Stimulated activated naive CD8-positive, alpha-beta T cell treated with anti-CD3 and anti-CD28 coated beads, Interleukin-15, Interleukin-2, amounts not matched to agents 100 U/mL and 50 U/mL, for 24 hours (primary cell): ENCODE measurements at places on chromosomes 11 and 22.

GRCh38 chr11:61375761-61376108 lies 13.6 kb downstream of the TMEM138 start:
- DNase-seq, result no peak

GRCh38 chr11:130808541-130808940 lies 107.7 kb downstream of the SNX19 start:
- no peak for DNase-seq

DNA sequence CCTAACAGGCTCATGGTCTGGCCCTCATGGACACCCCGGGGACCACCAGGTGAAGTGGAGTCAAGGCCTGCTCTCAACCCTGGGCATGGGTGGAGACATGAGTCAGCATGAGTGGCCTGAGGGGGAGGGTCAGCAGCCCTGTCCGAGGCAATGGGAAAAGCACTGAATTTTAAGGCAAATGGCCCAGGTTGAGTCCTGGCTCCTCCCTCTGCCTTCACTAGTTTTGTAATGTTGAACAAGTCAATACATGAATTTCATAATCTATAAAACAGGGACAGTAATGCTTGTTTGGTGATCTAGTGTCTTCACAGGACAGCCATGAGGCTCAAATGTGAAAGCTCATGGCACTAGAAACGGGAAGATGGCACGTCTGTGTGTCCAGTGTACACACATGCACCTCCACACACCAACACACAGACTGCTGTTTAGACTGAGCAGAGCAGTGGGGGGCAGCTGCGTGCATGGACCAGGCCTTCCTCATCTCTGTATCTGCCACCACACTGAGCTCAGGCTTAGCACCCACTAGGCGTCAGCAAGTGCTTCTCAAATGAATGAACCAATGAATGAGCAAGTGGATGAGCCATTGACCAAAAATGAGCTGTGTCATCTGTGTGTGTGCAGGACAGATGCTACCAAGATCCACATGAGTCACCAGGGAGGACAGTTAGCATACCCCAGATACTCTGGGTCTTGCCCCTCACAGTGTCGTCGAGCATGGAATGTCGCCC lies 63.4 kb downstream of the NRXN2 start:
- DNase-seq, result no peak

DNA sequence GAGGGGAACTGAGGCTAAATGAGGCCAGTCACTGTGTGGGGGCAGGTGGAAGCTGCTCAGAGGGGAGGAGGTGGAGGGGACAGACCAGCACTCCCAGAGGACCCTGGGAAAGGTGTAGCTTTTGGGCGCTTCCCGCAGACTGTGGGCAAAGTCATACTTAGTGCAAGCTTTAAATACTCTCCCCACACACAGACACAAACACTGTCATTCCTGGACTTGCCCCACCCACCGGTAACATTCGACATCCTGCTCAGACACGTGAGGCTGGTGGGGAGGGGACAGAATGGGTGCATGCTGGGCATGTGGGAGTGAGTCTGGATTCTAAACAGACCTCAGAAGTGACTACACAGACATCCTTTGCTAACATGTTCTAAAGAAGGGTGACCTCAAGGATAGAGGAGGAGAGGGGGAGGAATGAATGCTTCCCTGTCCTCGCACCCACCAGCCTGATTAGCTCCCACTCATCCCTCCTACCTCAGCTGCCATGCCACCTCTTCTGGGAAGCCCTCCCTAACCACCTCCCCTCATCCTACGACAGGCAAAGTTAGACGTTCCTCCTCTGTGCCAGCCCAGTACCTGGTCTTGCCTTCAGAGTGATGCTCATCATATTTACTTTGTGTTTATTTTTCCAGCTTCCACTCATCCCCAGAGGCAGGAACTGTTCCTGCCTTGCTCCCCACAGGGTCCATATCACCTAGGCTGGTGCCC lies 22.2 kb downstream of the TSKU start:
- DNase-seq, result peak; percentile 37

- DNase-seq, result no peak
Observed at GRCh38 chr22:32079130-32080089, 36.3 kb downstream of the SLC5A1 start.

DNA sequence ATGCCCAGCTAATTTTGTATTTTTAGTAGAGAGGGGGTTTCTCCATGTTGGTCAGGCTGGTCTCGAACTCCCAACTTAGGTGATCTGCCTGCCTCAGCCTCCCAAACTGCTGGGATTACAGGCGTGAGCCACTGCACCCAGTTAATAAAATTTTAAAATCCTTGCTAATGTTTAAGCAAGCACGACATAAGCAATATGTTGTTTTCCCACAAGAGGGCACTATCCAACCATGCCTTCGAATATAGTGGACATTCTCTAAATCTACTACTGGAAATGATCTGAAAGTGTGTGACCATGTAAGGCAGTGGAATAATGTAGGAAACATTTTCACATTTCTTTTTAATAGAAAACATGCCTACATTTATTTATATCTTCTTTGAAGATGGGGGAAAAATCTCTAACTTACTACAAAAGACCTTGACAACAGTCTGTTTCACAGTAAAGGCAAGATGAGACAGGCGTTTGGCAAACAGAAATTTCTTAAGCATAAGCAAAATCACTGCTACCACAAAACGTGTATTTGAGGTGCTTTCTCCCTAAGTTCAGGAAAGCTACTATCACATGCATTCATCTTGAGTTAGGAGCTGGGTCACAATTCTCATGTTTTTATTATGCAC lies 38.2 kb downstream of the PITPNB start:
- no peak for DNase-seq

- DNase-seq, result peak; percentile 11
Observed at GRCh38 chr22:26766510-26767350, 109.3 kb downstream of the MIAT start.

- no peak for DNase-seq
Observed at GRCh38 chr11:36462321-36462720, 47.8 kb downstream of the TRAF6 start.

DNA sequence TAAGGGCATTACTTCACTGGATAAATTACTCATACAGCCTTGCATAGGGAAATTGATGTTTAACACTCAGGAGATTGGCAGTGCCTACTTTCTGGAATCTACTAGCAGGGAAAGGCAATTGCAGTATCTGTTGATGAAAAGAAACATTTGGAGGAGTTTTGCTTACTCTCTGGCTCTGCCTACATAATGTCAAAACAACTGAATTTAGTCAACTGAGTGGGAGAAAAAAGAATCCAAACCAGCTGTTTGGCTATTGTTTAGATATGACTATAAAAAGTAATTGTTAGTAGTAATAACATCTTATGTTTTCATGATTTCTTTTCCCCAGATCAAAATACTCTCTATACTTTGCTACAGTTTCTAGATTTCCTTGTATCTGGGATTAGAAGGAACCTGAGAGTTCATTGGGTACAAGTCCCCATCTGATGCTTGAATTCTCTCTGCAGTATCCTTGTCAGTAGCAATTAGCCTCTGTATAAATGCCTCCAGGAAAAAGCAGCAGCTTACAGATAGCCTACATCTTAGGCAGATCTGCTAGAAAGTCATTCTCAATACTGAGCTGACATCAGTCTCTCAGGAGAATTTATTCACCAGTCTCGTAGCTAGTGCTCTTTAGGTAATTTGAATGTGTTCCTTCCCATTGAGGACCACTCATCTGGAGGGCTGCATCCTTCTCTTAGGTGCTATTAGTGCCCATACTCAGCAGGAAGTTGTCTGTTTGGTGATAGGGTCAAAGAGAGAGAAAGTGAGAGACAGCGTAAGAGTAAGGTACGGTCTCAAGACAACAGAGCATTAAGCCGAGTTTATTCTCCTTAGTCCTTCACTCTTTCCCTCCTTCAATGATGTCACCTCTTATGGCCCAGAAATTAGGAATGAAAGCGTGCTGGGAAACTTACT lies 185.9 kb upstream of the CCDC90B start:
- no peak for DNase-seq

GRCh38 chr11:64378335-64378880 lies 19.4 kb downstream of the RPS6KA4 start:
- DNase-seq, result no peak

DNA sequence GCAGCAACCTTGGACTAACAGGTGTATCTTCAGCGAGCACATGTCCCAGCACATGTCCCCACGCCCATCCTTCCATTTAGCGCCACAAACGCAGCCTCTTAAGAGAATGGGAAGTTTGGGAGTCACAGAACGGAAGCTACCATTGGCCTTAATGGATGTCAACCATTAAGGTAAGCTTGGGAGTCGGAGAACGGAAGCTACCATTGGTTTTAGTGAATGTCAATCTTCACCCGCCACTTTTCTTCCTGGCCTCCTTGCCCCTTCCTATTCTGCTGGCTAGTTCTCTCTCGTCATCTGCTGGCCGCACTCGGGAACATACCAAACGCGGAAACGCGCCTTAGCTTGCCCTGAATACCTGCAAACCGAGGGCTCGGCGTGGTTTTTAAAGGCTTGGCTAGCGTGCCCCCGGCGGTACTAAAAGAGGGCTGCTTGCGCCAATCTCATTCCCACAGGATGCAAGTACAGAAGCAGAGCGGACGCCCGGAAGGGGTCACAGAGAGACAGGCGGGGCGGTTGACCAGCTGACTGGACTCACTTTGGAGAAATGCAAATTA lies 24.3 kb downstream of the GLYATL1 start:
- no peak for DNase-seq

- DNase-seq, result no peak
Observed at GRCh38 chr11:63698976-63699733, 17.9 kb downstream of the RTN3 start.

DNA sequence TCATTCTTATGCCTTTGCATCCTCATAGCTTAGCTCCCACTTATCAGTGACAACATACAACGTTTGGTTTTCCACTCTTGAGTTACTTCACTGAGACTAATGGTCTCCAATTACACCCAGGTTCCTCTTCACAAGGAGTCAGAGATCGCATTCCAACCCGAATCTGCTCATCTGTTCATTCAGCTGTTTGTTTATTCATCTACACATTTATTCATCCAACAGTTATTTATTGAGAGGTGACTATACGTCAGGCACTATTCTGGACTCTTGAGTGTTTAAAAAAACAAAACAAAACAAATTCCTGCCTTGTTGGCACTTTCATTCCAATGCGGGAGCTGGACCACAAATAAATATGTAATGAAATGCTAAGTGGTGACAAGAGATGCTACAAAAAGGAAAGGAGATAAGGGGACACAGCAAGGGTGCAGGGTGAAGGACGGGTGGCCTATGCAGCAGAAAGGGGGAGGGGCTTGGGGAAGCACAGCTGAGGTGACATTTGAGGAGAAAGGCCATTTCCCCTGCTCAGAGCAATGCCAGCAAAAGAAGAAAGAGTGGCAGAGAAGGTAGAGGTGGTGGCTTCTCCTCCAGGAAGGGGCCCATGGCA lies 393.8 kb upstream of the SYN3 start:
- DNase-seq, result no peak

- DNase-seq, result peak; percentile 10
Observed at GRCh38 chr11:31240340-31240904, 129.1 kb downstream of the DCDC1 start.

- DNase-seq, result no peak
Observed at GRCh38 chr11:8269636-8270035, 6.0 kb upstream of the LMO1 start.

GRCh38 chr22:24422102-24422665 lies 5.2 kb upstream of the ADORA2A start:
- DNase-seq, result no peak

DNA sequence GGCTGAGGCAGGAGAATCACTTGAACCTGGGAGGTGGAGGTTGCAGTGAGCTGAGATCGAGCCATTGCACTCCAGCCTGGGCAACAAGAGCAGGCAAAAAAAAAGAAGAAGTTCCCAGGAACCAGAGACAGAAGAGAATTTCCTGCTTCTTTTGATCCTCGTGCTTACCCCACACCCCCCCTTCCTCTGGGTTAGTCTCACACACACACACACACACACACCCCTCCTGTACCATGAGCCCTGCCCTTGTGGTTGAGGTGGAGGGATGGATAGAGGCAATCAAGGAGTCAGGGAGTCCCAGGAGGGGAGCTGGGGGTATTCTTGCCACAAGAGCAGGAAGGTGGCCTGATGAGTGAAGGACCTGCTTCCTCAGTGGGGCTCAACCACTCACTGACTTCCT lies 4.1 kb upstream of the UBE2L6 start:
- no peak for DNase-seq

DNA sequence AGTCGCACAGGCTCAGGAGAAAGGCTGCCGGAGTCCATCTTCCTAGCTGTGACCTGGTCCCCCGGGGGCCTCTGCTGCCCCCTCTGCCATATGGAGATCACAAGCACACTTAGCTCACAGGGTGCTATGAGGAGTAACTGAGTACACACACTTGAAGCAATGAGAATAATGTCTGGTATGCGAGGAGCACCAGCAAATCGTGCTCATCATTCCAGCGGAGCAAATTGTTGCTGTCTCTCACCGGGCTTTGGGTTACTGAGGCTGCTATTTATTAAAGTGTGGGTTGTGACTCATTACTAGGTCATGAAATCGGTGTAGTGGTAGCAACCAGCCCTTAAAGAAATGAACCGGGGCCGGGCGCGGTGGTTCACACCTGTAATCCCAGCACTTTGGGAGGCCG lies 48.1 kb upstream of the EIF3D start:
- no peak for DNase-seq

DNA sequence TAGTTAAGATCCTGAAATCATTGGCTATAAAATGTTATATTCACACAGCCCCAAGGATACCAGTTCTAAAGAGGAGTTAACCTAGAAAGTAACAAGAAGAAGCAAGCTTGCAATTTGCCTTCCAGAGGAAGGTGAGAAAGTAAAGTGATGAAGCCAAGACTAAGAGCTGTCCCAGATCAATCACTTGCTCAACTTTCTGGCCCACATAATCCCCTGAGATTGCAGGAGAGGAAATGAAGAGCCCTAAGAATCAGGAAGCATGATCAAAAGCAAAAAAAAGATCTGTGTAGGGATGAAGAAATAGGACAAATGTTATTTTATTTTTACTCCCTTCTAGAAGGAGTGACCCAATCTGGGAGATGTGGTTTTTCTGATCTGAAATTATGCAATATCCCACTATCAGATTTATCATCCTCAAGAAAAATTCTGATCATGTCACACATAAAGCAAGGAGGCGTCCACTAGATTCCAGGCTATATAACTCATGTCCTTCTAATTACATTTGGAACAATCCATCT lies 180.3 kb upstream of the GUCY1A2 start:
- DNase-seq, result no peak

GRCh38 chr11:35615921-35616900 lies 2.0 kb upstream of the FJX1 start:
- peak; percentile 9 for DNase-seq

GRCh38 chr11:7605186-7605943 lies 67.9 kb downstream of the CYB5R2 start:
- no peak for DNase-seq

- no peak for DNase-seq
Observed at GRCh38 chr22:39719559-39720450, 149.3 kb downstream of the CACNA1I start.
